ENCODE measurements at places on chromosomes 4 and X.

DNA sequence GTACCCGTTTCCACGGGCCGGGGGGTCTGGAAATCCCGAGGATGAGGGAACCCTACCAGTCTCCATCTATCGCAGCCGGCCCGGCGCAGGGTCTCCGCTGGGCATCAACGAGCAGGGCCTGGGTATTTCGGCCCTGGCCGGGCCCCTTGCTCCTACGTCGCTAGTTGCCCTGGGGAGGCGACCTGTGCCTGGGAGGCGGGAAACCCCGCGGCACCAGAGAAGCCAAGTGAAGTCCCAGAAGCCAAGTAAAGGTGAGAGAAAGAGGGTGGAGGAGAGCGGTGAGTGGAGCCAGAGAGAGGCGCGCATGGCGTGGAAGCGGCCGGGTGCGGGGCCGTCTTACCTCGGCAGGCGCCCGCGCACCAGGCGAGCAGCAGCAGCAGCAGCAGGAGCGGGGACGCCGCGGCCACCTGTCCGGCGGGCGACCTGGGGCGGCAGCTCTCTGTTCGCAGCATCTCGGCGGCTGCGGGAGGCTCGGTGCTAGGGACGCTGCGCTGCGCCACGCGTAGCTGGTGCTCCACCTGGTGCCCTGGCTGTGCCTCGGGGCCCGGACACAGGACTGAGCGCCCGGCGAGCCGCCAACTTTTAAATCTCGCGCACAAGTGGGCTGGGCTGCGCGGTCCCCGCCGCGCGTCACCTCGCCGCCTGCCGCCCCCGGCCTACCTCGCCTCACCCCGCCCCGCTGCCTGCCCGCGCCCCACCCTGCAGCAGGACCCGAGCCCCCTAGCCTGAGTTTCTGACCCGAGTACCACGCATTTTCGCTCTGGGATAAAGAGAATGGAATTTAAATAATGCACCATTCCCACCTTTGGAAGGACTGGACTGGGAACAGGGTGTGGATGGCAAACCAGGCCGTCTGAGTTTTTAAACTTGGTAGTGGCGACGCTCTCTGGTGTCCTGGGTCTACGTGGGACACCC, at the start of gene NMU:
Gene NMU, minus strand, starts transcription at position 558 of the 915 bp plus-strand sequence. Its CDS starts 106 bp downstream, at position 452.
- DNase-seq, result no peak

DNA sequence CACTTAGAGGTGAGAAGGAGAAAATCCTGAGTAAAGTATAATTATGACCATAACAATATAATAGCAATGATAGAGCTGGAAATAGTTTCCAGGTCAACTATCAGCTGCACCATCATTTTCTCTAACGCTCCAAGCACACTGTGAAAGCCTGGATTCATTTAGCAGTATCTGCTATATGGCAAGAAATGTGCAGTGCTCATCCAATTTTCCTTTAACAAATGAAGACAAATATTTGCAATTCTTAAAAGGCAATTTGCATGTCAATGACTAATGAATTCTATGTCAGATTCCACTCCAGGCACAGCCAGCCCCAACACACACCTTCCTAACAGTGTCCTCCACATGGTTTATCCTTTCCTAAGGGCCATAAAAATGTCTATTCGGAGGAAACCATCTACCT, 12.7 kb downstream of the PRSS12 start:
- DNase-seq, result no peak

DNA sequence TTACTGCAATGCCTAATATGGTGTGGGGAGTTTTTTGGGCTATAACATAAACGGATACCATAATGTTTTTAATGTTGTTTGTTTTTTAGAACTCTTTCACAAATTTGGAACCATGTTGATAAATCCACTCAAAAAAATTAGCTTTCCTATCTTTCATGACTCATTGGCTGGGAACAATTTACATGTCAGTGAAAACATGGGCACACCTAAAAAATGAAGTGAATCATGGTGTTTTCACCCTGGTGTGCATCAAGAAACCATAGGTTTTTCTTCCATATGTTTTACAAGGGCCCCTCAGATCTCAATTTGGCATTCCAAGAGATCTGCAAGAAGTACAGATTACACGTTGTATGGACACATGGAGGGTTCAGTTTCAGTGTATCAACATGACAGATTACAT, 207.1 kb downstream of the NWD2 start:
- DNase-seq, result no peak

- DNase-seq, result no peak
Measured at GRCh38 chrX:69374569-69374968, 129.6 kb upstream of the NALF2 start.

GRCh38 chr4:150578745-150579501, 3.0 kb upstream of the MAB21L2 start:
- no peak for DNase-seq

DNA sequence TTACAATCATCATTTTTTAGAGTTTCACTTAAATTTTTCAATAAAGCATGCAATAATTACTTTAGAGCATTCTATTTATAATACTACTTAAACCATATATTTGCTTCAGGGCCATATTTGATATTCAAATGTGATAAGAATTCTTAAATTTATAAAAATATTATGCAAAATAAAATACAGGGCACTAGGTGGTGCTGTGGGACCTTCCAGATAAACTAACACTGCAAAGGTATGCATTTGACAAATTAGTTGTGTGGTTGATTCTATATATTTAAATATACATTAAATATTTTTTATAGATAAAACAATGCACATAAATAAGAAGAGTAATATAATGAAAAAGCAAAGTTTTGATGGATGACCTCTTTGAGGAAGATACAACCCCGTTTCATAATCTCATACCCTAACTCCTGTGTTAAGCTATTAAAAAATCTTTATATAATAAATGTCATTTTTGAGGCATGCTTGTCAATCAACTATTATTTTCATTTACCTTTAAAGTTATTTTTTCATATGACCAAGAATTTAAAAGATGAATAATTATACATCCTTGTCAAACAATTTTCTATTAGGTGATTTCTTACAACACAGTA, 128.4 kb downstream of the REELD1 start:
- DNase-seq, result peak; percentile 26

- DNase-seq, result no peak
Measured at GRCh38 chr4:140996766-140997165, 136.5 kb downstream of the RNF150 start.

- DNase-seq, result no peak
Measured at GRCh38 chrX:41317477-41318208, 16.3 kb upstream of the DDX3X start.

DNA sequence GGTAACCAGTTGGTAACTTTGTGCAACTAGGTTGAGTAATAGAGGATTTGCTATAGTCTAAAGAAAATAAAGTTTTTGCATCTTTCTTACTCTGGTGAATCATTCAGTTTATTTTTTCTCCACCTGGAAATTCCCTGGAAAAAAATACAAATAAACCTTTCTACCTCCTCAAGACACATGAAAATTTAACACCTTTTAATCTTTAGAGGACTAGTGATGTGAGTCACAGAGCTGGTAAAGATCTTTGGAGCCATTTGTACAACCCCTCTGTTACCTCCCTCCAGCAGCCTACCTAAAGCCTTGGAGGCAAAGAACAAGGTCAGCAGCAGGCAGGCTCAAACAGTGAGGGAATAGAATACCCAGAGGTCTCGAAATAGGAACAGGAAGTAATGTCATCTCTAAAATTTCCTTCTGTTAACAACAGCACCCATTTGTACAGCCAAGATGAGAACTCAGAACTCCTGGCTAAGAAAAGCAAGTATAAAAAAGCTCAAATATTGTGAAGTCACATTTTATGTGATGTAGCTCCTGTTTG, 10.2 kb upstream of the MAOB start:
- no peak for DNase-seq

DNA sequence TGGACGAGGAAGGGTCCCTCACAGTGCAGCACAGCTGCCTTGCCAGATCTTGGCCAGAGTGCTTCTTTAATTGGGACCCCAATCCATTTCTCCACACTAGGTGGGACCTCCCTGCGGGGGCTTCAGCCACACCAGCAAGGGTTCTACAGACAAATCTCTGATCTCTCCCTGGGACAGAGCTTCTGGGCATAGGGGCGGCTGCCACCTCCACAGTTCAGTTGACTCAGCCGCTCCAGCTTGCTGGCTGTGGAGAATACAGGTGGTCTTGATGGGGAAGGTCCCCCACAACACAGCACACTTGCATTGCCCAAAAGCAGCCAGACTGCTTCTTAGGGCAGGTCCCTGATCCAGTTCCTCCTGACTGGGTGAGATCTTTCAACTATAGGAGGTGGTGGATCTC, 199.6 kb downstream of the EDA start:
- no peak for DNase-seq

GRCh38 chr4:23958749-23959148, 68.9 kb upstream of the PPARGC1A start:
- no peak for DNase-seq

GRCh38 chr4:119233750-119234149, 21.2 kb downstream of the USP53 start:
- DNase-seq, result no peak

GRCh38 chrX:19964017-19964710, 26.7 kb downstream of the BCLAF3 start:
- DNase-seq, result no peak

- DNase-seq, result no peak
Measured at GRCh38 chrX:14865201-14865600, 7.7 kb downstream of the FANCB start.

DNA sequence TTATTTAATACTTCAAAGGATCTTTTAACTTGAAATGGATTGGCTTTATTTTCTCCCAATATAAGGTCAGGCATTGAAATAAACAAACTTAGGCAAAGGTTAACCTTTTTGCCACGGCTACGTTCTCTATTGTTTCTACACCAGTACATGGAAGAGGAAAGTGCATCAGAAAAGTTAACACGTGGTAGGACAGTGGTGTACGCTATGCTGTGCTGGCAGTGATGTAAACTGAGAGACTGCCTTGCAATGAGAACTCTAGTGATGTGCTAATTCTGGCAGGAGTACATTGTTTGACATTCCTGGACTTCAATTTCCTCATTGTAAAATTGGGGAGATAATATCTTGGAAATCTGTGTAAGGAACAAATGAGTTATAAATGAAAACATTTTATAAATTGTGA, 208.2 kb downstream of the TMA16 start:
- DNase-seq, result no peak

GRCh38 chr4:70691661-70692060, 3.3 kb downstream of the UTP3 start:
- no peak for DNase-seq

GRCh38 chr4:141620715-141621114, 15.7 kb upstream of the IL15 start:
- no peak for DNase-seq

- no peak for DNase-seq
Measured at GRCh38 chr4:116343809-116344208, 741.6 kb downstream of the TRAM1L1 start.

- no peak for DNase-seq
Measured at GRCh38 chrX:28979877-28980276, 392.6 kb downstream of the IL1RAPL1 start.

- DNase-seq, result no peak
Measured at GRCh38 chrX:78747489-78747888, at the start of gene LPAR4. Gene LPAR4 (plus strand): TSS chrX:78747720. CDS start chrX:78754870, 7,150 bp downstream.

DNA sequence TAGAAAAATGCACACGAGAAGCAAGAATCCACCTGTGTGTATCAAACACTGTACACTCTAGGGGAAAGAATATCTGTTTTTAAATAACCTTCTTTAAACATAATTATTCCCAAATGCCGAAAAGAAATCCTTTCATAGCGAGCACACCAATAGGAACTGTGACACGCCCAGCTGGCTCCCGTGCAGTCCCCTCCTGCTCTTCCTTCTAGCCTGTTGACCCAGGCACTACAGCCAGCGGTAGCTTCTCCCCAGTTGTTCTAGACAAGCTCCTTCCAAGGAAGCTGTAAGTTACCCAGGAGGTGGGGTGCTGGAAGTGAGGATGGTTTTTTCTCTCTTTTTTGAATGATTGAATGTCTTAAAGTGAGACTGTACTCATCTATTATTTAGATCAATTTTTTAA, 19.5 kb upstream of the NOCT start:
- DNase-seq, result no peak

GRCh38 chr4:7296661-7297335, 104.5 kb downstream of the SORCS2 start:
- DNase-seq, result no peak

GRCh38 chr4:1728061-1728980, 7.0 kb downstream of the TACC3 start:
- no peak for DNase-seq

DNA sequence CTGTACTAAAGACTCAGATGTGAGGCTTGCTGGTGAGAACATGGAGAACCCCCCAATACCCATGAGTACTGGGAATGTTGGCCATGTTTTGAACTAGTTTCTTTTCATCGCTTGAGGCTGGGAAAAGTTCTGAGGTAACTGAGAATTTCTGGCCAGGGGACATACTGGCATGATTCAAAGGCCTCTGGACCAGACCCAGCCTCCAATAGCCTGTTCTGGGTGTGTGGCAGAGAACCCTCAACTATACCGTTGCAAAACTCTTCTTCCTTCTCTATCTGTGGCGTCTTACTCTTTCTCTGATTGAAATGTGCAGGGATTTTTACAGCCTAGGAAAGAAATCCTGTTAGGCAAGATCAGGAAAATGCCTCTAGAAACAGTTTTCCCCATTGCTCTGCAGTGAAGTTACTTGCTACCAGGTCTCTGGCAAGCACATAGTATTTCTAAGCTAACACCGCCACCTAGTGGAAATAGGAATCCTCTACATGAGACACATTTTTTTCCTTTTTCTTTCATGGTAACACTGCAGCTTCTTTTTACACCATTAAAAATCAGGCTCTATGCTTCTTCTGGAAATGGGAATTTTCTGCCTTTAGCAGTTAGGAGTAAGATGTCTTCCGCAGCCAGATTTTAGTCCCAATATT, 170.7 kb upstream of the ZCCHC13 start:
- peak; percentile 17 for DNase-seq

DNA sequence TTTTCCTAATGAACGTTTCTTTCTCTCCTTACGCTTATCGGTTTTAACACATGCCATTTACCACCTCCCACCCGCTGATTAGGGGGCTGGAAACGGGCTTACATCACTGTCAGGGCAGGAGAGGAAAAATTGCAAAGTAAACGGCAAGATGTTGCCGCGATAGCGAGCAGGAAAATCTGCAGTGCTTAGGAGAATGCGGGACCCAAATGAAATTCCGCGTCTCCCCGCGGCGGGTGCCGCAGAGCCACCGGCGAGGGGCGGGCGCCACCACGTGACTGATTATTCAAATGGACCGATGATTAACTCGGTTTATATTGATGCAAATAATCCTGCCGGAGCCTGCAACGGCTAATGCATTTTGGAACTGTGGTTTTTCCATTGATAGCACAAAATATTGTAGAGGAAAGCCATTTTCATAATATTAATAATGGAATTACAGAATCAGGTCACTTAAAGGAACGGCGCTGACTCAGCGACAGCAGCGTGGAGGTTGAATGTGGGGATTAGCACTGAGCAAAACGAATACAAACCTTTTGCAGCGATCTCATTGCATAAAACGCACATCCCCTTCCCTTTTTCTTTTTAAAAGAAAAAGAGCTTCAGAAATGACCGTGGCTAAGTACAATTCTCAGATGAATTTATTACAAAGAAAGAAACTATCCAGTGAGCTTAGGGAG, 224.2 kb downstream of the STIM2 start:
- no peak for DNase-seq

DNA sequence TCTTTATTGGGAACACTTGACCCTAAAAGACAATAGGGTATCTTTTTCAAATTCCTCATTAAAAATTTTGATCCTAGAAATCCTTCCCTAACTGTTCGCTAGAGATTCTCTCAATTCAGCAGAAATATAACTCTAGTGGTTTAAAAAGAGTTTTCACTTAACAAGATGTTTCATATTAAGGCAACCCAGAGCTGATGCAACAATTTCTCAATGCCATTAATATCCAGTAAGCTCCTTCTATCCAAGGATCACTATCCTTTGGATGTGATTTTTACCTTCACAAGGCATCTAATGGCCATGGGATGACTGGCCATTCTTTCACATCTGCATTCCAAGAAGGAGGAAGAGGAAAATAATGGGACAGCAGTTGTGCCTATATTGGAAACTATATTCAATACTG, 183.4 kb downstream of the ANKRD50 start:
- no peak for DNase-seq

All from tibial nerve (tissue), 4 donors.